Endothelial cell (in vitro differentiated cells): ENCODE measurements at places on chromosomes 12 and 14.

GRCh38 chr12:93676408-93677194, 574 bp upstream of the CRADD start:
- no peak for DNase-seq

- DNase-seq = no peak
Measured at GRCh38 chr12:94795520-94795919, 145.2 kb upstream of the TMCC3 start.

- DNase-seq = no peak
Measured at GRCh38 chr14:88901991-88902390, 77.5 kb downstream of the TTC8 start.

- DNase-seq = no peak
Measured at GRCh38 chr14:87252103-87252502, 740.9 kb downstream of the GALC start.

GRCh38 chr14:74249433-74250375, 10.5 kb downstream of the VSX2 start:
- no peak for DNase-seq

DNA sequence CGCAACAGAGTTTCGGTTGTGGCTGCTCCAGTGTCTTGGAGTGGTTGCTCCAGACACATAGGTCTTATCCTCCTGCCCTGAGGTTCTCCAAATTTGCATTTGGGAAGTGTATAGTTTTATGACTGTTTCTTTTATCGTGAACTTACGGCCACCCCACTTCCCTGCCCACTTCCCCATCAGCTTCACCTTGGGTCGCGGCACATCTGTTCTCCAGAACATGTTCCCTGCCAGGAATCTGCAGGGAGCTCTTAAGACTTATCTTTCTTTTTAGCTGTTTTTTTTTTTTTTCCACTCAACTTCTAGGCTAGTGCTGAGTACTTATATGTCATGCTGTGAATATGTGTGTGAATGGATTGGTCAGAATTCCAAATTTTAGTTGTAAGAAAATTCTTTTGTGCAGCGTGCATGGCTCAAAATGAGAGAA, 75.4 kb downstream of the ETV6 start:
- DNase-seq = no peak

DNA sequence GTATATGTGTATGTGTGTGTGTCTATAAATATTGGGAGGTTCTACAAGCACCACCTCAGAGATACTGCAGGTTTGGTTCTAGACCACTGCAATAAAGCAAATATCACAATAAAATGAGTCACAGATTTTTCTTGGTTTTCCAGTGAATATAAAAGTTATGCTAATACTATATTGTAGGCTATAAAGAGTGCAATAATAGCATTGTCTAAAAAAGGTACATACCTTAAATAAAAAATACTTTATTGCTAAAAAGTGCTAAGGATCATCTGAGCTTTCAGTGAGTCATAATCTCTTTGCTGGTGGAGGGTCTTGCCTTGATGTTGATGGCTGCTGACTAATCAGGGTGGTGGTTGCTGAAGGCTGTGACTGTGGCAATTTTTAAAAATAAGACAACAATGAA, 111.1 kb downstream of the VEZT start:
- no peak for DNase-seq
